ENCODE measurements at places on chromosomes 13 and 19. TPM values are rescaled to one million over a fixed set of nuclear protein-coding genes. Genes with fewer than 3 reads are reported as not detected.

Gene EDDM13
- total RNA-seq: 2.2 TPM

Gene LILRA2
- total RNA-seq: not detected

Gene DIRAS1
- 0.28 TPM for total RNA-seq

Gene KRTDAP
- not detected for total RNA-seq

Gene ATP4A
- not detected for total RNA-seq

Gene ANGPTL8
- total RNA-seq: not detected

Gene TNNI3
- not detected for total RNA-seq

Gene OR10H1
- total RNA-seq: not detected

Gene KLHL1
- total RNA-seq: not detected

Gene DACT3
- total RNA-seq: 6.1 TPM

Gene KCNRG
- 0.53 TPM for total RNA-seq

Gene MTRF1
- total RNA-seq: 19.9 TPM

Gene PSG6
- total RNA-seq: not detected

Gene DPRX
- total RNA-seq: not detected

Gene CHAF1A
- total RNA-seq: 81.9 TPM

Gene ZNF331
- 18.3 TPM for total RNA-seq

Gene FCAR
- total RNA-seq: not detected

Gene NKG7
- 332 TPM for total RNA-seq

Gene TEX30
- 54.8 TPM for total RNA-seq

Data from activated T-helper 2 cell treated with anti-CD3 and anti-CD28 coated beads, Interferon-gamma antibody, Interleukin-2, Interleukin-4, amounts not matched to agents 10 μg/mL and 5 μg/mL and 100 μg/mL, durations not matched to agents 14 hours and 24 hours and 36 hours (primary cell).